ENCODE measurements at places on chromosomes 5 and 9.

- DNase-seq = no peak
These were observed 82.4 kb upstream of the FBXW11 start for GRCh38 chr5:172088801-172089200.

DNA sequence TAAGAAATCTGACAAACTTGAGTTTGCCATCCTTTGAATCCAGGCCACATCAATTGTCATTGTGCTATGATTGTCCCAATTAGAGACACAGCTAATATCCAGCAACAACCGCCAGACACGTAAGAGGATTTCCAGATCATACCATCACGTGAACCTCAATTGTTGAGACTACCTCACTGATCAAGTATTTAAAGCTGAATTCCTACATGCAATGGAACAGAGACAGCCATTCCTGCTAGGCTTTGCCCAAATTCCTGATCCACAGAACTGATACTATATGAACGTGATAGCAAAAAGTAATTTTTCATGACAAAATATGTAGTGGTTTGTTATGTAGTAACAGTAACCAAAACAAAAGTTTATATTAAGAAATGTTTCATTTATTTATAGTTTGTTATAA is 657.7 kb downstream of the PRR16 start:
- DNase-seq = no peak

DNA sequence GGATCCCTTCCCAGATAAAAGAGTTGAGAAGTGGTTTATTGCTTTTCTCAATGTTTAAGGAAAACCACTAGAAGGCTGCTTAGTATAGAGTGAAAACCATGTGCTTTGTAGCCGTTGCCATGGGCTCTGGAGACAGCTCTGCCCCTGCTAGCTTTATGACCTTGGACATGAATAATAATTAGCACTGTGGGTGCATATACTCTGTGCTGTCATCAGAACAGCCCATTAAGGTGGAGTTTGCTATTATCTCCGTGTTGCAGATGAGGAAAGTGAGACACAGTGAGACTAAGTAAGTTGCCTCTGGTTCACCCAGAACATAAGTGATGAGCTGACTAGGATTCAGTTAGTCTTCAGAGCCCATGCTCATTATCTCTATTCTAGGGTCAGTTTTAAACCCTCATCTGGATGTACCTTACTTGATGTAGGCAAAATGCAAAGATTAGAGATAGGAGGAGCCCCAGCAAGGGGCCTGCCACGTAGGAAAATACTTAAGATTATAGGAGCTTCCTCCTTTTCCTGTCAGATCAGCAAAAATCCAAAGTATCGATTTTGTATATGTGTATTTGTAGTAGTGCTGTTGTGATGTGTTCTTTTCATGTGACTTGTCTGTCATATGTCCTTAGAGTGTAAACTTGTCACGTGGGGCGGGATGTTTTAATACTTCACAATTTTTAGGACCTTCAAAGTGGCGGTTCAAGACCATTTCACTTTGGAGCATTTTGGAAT is 102.5 kb downstream of the TLE4 start:
- DNase-seq = no peak

- no peak for DNase-seq
These were observed 228.1 kb upstream of the CYLC2 start for GRCh38 chr9:102767076-102767475.

DNA sequence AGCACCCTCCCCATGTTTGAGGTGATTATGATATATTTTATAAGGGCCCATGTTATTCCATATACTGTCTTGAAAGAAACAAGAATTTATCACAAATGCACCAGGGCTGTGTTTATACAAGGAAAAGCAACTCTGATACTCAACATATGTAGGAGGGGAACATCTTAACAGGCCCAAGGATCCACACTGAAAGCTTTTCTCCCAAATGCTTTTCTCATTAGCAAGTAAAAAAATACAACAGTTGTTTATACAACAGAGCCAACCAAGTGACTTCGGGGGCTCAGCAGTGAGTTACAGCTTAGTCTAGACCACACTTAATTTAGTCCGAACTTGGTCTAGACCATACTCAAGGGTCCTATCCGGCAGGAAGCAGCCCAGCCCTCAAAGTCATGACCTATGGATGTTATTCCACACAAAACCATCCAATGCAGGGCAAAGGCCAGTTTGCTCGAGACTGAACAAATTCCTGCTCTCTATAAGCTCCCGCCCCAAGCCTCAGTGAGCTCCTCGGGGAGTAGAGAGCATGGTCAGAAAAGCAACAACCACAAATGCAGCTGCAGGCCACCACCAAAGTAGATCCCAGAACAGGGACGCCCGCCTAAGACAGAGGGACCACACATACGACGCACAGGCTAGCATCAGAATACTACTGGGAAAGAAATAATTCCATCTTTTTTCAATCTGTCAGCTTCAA is 6.8 kb downstream of the GZMK start:
- DNase-seq = no peak

- no peak for DNase-seq
These were observed 25.9 kb downstream of the STOM start for GRCh38 chr9:121344184-121344583.

GRCh38 chr5:38253759-38254158 is 4.6 kb upstream of the EGFLAM start:
- no peak for DNase-seq

GRCh38 chr5:115898656-115899055 is 56.9 kb downstream of the AP3S1 start:
- DNase-seq = no peak
